Fibroblast of skin of right biceps (primary cell): ENCODE measurements at places on chromosomes 2 and 18.

- DNase-seq = no peak
Measured at GRCh38 chr2:168698969-168699368, 103.5 kb upstream of the NOSTRIN start.

DNA sequence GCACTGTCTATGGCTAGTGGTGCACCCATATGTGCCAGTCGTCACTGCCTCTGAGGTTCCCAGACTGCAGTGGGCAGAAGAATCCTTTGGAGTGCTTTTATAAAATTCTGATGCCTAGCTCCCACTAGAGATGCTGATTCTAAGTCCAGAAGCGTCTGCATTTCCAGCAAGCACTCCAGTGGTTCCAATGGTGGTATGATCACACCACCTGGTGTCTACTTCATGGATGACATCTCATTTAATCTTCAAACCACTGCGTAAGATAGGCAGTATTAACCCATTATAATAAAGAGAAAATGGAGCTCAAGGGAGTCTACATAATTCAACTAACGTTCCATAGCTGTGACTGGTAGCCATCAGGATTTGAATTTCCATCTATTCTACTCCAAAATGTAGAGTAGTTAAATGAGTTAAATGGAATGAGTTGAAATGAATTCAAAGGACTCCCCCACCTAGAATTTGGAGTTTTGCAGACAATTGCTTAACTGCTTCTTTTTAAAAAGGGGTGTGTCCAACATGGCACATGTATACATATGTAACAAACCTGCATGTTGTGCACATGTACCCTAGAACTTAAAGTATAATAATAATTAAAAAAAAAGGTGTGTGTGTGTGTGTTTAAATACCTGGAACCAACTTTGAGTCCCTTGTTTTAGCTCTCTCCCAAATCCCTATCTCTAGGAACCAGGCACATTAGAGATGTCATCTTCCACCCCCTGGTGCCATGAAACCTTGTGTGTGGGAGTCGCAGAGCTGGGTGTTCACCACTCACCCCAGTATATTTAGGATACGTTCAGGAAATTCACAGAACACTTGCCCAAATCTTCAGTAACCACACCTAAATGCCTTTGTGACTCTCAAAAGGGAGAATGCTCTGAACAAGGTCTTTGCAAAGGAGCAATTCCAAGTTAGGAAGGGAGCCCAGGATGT, 14.1 kb downstream of the LAMA3 start:
- peak; percentile 61 for DNase-seq

DNA sequence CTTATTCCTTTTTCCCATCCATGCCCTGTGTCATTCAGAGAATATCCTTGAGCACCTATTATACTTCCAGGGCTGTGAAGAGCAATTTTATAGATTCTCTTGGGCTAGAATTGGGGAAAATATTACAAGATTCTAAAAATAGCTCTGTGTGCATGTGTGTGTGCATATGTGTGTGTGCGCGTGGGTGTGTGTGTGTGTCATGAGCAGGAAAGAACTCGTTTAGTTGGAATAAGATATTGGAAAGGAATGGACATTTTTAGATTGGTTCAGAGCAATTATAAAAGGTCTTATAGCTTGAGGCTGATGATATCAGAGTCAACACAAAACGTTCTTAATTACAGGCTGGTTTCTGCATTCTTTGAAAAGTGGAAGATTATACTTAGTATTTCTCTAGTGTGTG, 212.1 kb upstream of the COPS8 start:
- peak; percentile 39 for DNase-seq

GRCh38 chr2:191601060-191601459, 76.9 kb upstream of the NABP1 start:
- DNase-seq = no peak

DNA sequence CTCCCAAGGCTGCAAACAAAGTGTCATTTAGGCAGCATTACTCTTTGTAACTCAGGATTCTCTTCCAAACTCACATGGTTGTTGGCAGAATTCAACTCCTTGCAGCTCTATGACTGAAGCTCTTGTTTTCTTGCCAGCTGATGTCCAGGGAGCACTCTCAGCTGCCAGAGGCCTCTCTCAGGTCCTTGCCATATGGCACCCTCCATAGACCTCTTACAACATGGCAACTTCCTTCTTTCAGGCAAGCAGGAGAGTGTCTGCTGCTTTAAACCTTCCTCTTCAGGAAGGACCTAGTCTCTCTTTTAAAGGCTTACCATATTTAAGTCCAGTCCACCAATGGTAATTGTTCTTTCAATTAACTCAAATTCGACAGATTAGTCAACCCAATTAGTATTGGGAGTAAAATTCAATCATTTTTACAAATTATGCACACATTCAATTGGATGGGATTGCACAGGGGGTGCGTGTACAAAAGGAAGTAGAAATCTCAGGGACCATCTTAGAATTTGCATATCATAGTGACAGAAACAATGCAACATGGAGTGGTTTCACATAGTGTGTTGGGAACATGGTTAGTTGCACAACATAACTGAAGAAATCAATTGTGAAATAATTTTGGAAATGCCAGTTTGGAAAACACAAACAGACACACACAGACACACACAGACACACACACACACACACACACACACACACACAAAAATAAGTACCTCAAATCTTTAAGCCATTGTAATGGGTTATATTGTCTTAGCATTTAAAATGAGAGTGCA, 893.5 kb upstream of the ZEB2 start:
- no peak for DNase-seq

DNA sequence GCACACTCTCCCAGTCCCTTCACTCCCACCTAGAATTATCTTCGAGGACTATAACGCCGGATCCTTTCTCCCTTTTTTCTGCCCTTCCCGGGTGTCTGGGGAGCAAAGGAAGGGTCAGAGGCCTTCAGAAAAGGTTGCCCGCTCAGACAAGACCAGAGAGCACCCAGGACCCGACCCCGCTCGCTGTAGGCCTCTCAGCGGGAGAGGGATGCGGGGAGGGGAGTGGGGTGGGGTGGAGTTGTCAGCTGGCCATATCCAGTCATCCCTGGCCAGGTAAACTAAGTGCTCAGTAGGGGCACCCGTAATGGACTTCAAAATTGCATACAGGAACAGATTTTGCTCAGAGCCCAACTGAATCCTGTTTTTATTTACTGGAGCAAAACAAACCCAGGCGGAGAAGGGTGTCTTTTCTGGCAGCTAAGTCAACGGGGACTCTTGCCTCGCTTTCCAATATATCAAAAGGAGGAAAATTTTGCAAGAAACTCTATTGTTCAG, 65.0 kb downstream of the NOL4 start:
- no peak for DNase-seq

DNA sequence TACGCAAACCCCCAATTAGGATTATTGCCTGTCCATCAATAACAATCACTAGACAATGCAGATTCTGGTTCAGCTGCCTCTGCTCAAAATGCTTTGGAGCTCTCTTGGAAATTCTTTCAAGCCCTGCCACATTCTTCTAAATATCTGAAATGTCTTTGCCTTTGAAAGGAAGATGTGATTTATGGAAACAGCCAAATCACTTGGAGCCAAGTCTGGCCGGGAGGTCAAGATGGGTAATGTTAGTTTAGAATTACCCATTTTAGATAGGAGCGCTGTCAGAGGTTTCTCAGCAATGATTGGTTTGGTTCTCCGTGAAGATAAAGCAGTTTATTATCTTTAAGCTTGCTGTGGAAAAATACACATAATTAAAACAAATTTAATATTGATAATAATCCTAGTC, 306.7 kb downstream of the SETBP1 start:
- DNase-seq = no peak

- DNase-seq = no peak
Measured at GRCh38 chr2:216352653-216353270, 19.5 kb downstream of the MARCHF4 start.

- no peak for DNase-seq
Measured at GRCh38 chr18:49170925-49171505, 220.2 kb upstream of the SMAD7 start.

DNA sequence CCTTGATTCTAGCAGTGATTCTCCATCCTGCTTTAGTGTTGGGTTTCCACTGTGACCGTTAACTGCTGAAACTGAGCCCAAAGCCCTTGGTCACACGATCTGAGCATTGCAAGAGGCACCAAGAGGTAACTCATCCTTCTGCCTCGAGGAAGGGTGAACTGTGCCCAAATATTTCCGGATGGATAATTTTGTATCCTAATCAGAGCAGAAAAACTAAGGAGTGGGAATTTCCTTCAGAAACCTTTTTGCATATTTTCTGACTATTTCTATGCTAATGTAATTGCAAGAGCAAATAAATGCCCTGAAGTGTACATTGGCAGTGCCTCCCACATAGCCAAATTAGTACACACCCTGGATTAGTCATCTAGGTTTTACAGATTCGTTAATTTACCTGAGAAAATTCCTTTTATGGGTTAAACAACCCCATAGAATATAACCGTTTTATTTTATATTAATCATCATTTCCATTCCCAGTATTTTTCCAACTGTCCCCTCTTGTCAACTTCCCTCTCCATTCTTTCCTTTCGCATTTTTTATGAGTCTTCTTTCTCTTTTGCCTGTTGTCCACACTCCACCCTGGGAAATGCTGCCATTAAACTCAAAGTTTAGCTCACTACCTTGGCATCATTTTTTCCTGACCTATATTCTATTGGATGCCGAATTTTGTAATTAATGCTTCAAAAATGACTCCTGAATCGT, 31.7 kb upstream of the COBLL1 start:
- no peak for DNase-seq

GRCh38 chr2:191617575-191617974, 60.4 kb upstream of the NABP1 start:
- DNase-seq = no peak

DNA sequence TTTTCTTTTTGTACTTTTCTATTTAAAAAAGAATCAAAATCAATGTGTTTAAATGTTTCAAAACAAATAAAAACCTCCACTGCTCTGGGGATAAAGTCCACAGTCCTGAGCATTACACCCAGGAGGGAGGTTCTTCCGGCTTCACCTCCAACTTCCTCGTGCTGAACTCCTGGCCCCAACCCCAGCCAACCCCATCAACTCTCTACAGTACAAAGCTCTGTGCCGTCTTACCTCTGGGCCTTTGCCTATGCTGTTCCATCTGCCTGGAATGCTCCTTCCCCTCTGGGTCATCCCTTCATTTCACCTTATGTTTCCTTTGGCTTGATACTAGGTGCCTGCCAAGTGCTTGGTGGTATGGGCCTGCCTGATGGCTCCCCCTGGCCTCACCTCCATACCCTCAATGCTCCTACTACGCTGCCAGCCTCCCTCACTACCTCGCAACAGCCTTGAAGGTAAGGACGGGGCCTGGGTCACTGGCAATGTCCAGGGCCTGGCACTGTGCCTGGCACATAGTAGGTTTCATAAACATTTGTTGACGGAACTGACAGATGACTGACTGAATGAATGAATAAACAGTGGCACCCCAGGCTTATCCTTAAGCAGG, 28.8 kb downstream of the SDC1 start:
- no peak for DNase-seq

DNA sequence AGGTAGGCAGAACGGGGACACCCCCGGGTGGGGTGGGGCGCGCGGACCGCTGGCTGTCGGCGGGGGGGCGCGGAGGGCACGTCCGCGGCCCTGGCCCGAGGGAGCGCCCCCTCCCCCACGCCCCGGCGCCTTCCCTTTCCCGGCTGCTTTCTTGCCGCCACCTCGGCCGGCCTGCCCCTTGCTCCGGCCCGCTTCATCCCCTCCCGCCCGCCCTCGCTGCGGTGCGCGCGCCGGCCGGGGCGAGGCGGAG, 443 bp downstream of the VAPA start:
- peak; percentile 37 for DNase-seq

DNA sequence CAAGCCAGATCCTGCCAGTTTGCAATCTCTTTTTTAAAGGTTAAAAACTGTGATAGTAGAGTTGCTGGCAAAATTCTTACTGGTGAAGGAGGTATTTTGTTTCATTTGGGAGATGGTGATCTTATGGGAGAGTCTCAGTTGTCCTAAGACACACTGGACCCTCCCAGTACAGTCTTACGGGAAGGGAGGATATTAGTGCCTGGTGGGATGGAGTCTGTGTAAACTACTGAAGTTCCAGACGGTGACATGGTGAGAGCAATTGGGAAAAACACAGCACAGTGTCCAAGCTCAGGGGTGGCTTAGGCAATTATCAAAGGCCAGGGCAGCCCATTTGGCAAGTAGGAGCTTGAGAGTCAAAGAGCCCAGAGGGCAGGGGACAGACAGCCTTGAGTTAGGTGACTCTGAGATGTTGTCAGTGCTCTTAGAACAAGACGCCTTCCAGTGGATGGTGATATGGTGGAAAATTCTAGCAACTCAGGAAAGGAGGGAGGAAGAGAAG, 143.7 kb upstream of the CCDC68 start:
- no peak for DNase-seq

DNA sequence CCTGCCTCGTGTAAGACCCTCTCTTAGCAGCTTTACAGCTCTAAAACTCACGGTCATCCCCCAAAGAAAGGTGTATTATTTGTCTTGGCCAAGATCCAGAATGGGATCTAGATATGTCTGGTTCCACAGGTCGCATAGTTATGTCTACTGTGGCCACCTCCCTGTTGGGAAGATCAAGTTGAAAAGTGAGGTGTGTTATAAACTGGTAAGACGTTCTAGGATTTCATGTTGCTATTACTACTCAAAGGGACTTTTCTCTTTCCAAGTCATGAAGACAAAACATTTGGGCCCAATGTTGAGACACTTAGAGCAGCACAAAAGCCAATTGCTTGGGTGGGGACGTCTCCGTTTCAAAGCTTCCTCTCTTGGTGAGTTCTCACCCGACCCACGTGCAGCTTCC, 766.0 kb downstream of the RNF144A start:
- DNase-seq = no peak

DNA sequence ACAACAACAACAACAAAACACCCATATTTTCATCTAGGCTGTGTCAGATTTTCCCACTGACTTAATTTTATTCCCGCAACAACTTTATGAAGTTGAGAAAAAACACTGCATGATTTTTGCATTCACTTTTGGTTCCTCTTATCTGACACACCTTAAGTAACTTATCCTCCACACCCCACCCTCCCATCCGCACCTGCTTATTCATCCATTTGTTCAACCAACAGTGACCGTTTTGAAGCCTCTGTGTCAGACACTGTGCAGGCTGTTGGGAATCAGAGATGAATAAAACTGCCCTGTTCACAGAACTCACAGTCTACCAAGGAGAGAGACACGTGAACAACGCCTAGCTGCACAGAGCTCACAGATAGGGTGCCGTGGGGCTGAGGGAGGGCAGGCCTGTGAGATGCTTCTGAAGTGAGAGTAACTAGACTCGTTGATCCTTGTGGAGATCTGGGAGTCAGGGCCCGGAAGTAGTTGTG, 7.4 kb downstream of the CNNM4 start:
- DNase-seq = no peak

- no peak for DNase-seq
Measured at GRCh38 chr2:17557596-17557995, 17.1 kb downstream of the VSNL1 start.

DNA sequence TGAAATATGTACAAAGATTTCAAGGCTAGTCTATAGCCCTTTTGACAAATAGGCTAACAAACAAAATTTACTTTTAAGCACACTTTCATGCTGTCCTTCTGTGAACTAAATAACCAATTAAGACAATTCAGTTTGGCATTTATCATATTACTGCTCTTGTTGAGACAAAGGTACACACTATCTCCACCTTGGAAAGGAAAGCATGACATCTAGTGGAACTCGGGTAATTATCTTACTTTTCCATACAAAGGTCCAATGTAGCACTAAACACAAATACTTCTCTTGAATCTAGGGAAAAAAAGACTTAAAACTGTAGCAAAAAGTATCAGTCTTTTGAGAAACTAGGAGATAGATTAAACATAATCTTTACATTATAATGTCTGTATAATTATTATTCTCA, 125.0 kb upstream of the CD226 start:
- DNase-seq = peak; percentile 28
